ENCODE measurements at places on chromosomes 5 and 9.

DNA sequence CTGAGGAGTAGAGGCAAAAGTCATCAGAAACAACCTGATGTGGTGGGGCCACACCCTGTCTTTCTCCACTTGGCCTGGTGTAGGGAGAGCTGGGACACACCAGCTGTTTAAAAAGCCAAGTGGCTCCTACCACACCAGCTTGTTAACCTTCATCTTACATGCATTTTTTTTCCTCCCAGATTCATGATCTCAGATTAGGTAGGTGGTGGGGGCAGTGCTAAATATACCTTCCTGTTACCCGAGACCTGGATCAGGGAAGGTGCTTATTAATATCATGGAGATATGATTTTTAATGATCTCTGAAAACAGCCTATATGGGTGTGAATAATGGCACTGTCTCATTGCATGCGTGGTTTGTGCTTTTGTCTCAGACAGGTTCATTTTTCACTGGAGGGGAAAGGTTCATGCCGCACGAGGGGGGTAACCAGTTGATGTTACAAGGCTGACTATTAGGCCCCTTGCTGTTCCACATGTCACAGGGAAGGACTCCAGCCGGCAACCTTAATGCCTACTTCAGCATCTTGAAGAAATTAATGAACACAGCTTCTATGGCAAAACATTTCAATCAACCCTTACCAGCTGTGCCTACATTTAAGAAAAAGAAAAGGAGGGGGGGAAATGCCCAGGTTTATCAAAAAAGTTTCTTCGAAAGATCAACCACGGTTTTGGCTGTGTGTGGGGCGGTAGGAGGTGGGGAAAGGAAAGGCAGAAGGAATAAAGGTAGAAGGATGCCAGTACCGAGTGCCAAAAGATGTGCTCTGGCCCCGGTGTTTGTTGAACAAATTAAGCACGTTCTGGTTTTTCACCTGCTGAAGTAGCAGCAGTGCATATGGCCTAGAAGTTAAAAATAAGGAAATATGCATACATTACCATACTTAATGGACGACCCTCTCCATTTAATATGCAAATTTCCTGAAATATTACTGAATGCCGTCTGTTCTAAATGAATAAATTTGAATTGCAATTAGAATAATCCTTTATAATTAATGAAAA lies 185.4 kb downstream of the EBF1 start:
- DNase-seq = no peak

DNA sequence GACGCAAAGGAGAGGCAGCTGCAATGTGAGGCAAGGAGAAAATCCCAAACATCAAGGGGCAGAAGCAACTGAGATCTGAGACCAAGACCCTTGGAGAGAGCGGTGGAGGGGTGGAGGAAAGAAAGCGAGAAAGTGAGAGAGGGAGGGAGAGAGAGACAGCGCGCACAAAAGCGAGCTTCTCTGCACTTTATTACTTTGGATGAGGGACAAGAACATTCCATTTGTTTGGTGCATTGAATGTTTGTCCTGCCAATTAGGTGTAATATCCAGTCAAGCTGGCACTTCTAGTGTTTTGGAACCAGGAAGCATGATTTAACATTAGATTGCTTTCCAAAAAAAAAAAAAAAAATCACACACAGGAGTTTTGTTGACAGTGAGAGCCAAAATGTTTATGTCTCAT lies 1.4 kb downstream of the CAST start:
- no peak for DNase-seq

DNA sequence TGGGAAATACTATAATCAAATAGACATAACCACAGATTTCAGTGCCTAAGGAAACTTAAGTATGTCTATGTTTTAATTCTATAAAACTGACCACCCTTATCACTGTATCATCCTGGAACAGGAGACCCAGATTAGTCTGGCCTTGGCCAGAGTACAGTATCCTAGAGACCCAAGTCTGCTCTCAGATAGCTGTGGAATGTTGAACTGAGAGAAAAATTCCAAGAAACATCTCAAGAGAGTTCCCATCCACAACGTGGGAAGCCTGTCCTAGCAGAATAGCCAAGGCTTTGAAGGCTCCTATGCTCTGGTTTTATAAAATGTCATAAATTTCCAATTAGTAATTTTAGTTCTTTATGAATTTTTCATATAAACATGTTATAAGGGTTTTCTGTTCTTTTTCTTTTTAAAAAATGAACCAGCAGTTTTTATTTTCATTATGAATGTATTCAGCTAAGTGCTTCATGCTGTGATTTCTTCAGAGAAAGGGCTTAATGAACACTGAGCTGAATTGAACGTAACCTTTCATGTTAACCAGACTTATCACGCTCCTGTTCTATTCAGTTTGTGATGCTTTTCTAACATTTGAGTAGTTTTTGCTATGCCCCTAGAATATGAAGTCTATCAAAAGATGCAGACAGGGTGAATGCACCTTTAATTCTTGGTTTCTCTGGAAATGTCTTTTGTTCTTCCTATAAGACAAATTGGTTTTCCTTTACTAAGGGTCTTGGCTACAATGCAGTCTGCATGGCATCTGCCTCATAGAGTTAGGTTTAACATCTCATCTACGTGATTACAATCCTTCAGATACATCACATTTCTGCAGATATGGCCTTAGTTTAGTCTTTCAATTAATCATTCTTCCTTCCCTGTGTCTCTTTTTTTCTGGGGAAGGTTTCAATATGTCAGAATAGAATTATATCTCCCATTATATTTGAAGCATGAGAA lies 230.8 kb downstream of the CYLC2 start:
- DNase-seq = no peak

- DNase-seq = no peak
These were observed 139.2 kb upstream of the LHFPL2 start for GRCh38 chr5:78787783-78788182.

GRCh38 chr5:87300744-87301143 lies 33.1 kb downstream of the RASA1 start:
- DNase-seq = no peak

GRCh38 chr5:39423331-39423751 lies 1.4 kb downstream of the DAB2 start:
- DNase-seq = no peak

- no peak for DNase-seq
These were observed 31.9 kb downstream of the ANKRD33B start for GRCh38 chr5:10595672-10596309.

GRCh38 chr9:133874060-133874657 lies 118.0 kb downstream of the VAV2 start:
- no peak for DNase-seq

GRCh38 chr5:138972230-138972629 lies 97.1 kb upstream of the LRRTM2 start:
- no peak for DNase-seq

GRCh38 chr5:15966651-15967050 lies 212.9 kb downstream of the MARCHF11 start:
- DNase-seq = no peak

- DNase-seq = no peak
These were observed 118.3 kb upstream of the MINAR2 start for GRCh38 chr5:129629575-129629974.

DNA sequence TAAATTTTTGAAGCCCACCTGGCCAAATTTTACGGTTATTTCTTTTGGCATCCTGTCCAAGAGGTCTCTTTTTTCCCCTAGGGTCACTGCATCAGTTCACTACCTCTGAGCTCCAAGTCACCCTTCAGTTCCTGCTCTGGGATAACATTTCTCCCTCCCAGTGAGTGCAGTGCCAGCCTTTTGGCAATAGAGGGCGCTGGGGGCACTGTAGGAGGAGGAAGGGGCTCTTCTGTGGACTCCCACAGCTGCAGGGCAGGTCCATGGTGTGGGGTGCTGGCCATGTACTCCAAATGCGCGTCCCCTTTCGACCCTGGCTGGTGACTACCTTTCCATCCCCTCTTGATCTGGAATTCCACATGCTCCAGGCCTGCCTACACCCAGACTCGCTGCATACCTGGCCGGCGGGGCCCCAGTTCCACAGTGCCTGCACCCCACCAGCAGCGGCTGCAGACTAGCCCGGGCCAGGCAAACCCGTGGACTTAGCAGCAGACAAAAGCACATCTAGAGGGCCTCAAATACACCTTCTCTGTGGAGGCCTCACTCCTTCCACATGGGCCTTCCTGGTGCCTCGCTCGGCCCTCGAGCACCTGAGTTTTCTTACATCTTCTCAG lies 20.3 kb upstream of the NINJ1 start:
- no peak for DNase-seq

GRCh38 chr5:7894439-7894838 lies 25.5 kb downstream of the MTRR start:
- DNase-seq = no peak

DNA sequence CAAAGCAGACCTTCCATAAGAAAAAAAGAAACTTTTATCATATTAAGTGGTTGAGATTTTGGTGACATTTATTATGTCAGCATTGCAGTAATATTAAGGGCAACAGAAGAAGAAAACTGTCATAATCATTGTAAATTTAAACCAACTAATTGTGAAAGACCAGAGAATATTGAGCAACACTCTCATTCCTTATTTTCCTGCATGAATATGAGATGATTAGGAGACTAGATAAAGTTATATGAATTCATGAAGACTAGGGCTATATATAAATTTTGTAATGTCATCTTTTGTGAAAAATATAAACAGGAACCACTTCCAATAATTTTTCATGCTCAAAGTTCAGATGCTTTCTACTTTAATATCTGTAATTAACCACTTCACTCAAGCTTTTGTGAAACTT lies 974.5 kb upstream of the CDH10 start:
- DNase-seq = no peak

GRCh38 chr5:83145882-83146331 lies 68.6 kb downstream of the XRCC4 start:
- DNase-seq = no peak

- no peak for DNase-seq
These were observed 143.7 kb downstream of the CCDC192 start for GRCh38 chr5:127846884-127847283.

- no peak for DNase-seq
These were observed 15.9 kb upstream of the TNFAIP8 start for GRCh38 chr5:119339965-119340364.

- no peak for DNase-seq
These were observed 86.9 kb downstream of the CYFIP2 start for GRCh38 chr5:157352756-157353340.

GRCh38 chr9:106456581-106456980 lies 406.4 kb upstream of the ZNF462 start:
- no peak for DNase-seq

- DNase-seq = no peak
These were observed 256.3 kb downstream of the SMARCA2 start for GRCh38 chr9:2271426-2271825.

DNA sequence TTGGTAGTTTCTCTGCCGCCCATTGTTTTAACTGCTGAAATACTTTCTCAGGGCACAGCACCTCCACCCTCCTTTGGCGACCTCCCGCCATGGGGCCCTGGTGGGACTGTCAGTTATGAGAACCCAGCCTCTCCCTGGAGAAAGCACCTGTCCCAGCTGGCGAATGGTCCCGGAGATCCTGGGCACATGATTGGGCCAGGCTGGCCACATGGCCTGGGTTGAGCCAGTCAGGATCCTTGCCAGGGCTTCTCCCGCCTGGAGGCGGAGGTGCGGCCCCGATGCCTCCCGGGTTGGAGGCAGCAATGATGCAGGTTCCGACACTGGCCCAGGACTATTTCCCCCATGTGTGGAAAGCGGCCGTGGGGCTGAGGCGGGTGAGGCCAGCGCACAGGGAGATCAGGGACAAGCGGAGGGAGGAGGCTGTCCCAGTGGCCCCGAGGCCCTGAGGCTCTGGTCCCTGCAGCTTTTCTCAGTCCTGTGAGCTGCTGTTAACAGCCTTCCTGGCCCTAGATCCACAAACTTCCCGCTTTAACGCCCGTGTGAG lies 13.6 kb downstream of the UNC5A start:
- DNase-seq = no peak

DNA sequence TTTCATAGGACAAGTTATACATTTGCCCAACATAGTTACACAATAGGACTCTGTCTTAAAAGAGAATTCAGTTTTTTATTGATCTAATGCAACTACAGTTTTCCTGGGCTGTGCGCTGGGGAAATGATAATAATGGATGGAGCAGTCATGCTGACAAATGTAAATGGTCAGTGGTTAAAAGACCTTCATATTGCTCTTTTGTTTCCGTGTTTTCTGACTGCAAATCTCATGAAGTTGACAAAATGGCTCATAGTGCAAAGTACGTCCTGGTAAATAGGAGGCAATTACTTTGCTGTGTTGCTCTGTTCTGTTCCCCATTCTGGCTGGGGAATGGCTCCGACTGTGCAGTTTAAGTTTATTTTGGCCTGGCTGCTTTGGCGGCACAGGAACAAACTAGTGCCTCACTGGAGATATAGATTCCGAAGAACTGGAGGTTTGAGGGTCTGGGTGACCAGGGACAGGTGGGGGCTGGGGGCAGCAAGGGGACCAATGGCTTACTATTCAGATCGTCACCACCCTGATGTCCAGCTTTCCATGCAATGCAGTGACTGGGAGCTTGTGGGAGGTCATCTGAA lies 54.3 kb downstream of the PTTG1 start:
- DNase-seq = no peak

- DNase-seq = no peak
These were observed 601 bp downstream of the ERGIC1 start for GRCh38 chr5:172834415-172835289.

DNA sequence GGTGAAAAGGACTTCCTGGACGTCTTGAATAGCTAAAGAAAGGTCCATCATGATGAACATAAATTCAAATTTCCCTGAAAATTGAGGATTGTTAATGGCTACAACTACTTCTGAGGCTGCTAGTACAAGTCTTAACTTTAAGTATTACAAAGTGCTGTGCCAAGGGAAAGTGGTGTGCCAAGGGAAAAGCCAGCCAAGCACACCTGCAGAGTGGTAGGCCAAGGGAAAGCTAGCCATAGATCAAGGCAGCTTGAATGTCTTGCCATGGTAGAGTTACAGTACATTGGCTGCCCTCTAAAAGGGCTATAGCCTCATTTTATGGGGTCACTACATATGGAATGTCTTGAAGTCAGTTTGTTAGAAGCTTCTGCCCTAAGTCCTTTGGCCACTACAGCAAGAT lies 64.2 kb downstream of the SPEF2 start:
- DNase-seq = no peak

DNA sequence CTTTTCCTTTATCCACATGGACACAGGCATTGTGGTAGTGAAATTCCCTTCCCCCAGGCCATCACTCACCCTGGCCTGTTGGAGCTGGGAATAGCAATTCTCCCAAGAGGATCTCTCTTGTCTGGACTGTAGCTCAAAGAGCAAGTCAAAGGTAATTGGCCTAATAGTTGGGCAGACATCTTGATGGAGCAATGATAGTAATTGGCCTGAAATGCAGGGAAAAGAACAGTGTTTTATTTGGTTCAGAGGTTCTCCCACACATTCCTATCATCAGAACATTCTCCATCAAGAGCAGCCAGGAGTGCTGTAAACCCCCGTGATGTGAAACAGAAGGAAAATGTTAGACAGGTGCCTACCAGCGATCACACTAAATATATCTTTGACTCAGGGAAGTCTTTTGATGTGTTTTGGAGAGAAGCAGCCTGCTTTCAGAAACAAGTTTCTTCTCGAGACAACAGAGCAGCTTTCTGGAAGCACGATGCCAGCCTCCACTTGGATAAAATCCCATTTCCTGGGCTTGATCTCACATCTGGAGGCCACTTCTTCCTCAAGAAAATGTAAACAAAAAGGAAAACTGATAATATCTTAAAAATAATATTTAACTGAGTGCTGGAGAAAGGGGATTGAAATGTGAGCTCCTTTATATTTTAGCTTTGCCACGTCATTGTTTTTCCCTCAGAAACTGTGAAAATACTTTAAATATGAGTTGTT lies 198.1 kb upstream of the WWC1 start:
- no peak for DNase-seq

Measured in activated CD4-positive, CD25-positive, alpha-beta regulatory T cell (primary cell).